ENCODE measurements at places on chromosomes 2 and 18.

GRCh38 chr2:16319551-16320121, 346.0 kb downstream of the CYRIA start:
- DNase-seq = no peak

- no peak for DNase-seq
Observed at GRCh38 chr18:51083398-51083797, 53.4 kb downstream of the SMAD4 start.

GRCh38 chr2:224109751-224110150, 70.7 kb upstream of the SERPINE2 start:
- DNase-seq = no peak

GRCh38 chr2:230266638-230267037, 41.1 kb downstream of the SP140 start:
- no peak for DNase-seq

GRCh38 chr2:188042412-188042811, 249.3 kb upstream of the GULP1 start:
- peak; percentile 61 for DNase-seq

DNA sequence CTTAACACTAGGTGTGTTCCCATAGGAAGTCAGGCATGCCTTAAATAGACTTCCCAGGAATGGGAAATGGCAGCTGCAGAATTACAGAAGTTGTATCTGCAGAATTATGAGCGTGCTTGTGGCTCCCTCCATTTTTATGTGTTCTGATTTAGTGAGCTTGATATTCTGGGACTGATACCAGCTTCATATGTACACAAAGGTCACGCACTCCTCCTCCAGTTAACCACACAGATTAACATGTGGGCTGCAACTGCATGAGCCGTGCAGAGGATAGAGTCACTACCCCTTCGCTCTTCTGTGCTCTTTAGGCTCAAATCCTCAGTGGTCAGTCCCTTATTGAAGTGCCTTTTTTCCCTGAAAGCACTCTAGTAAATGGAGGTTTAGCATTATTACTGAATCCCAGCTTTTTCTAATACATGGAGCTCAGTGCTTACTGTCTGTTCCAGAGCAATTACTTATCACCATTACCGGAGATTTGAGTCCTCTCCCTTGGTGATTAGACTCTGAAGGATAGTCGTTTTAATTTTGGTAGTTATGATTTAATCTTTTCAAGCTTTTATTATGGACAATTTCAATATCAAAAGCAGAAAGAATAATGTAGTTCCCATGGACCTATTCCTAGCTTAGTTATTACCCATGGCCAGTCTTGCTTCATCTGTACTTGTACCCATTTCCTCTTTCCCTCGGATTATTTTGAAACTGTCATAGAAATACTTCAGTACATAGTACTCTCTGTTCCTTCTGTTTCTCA, 238.3 kb downstream of the PRKCE start:
- no peak for DNase-seq
